ENCODE measurements at places on chromosomes 5 and 9.

DNA sequence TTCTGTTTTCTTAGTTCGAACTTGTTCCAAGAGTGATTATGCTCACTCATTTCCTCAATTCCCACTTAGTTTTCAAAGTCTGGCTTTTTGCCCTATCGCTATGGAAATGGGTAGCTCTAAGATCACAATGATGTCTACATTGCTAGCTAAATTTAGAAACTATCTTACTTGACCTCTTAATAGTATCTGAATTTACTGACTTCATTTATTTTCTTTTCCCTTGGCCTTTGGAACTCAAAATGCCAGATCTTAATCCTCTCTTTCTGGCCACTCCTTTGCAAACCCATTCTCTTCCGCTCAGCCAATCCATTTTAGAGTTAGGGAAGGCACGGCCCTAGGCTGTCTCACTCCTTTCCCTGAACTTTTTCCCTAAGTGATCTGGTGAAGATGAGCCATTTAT is 137.0 kb downstream of the FER start:
- no peak for DNase-seq

DNA sequence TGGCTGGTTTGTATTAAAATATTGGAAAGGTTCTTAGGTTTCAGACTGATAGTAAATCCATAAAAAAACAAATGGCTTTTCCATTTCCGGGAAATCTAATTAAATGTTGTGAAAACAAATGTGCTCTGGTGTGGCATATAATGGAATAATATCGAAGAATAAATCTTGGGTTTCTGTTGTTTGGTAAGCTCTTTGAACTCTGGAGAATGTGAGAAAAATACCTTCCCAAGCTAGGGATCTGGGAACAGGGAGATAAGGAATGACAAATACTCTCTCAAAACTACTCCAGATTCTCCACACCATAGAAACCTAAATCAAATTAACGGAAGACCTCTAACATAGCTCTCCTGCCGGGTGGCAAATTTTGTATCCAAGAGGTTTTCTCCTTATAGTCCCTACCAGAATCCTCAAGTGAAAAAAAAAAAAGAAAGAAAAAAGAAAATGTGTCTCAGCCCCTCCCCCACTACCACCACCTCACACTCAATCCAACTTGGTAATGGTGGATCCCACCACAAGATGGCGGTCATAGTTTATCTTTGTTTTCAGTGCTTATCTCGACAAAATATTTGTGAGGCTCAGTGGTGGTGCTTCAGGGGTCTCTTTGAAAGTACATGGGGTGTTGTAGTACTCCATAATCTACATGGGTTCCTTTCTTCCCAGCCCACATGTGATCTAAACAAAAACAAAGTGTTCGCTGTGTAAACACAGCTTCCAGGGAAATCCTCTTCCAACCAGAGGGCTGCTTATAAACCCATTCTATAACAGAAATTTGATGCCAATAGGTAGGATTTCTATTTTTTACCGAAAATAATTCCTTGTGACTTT is 54.5 kb upstream of the FST start:
- DNase-seq, result peak; percentile 6

DNA sequence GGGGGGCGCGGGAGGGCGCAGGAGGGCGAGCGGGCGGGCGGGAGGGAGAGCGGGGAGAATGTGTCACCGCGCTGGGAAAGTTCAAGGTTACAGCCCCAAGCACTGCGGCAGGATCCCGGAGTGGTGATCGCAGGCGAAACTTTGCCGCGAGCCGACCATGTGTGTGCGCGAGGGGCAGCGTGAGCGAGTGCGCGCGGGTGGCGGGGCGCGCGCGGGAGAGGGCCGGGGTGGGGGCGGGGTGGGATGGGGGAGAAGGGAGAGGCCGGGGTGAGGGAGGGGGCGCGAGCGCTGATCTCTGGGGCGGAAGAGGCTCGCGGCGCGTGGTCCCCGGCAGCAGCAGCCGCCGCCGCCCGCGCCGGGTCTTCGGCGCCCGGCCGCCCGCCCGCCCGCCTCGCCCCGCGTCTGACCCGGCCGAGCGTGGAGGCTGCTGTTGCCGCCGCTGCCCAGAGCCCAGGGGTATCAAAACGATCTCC is at the start of gene NFIB:
Gene NFIB (minus strand): TSS at position 191 of the 473 bp plus-strand sequence. CDS start 630 bp downstream, outside the sequence.
- no peak for DNase-seq

DNA sequence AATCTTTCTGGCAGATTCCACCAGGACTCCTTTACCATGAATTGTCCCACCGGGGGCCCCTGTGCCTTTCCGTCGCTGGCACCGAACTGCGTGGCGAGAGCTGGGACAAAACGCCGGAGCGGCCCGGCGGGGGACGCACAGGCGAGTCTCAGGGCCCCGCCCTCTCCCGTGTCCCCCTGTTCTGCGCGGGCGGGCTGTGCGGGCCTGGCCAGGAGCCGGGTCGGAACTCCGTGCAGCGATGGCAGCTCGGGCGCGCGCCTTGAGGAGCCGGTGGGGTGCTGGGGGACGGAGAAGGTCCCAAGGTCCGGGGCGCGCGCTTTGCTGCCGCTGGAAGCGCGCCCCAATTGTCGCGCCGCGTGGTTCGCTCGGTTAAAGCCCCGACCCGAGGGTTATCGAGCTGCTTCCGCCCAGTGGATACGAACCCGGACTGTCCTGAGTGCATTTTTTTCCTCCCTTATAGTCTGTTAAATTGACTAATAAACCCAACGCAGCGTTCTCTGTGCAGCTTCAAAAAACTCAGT is 125.3 kb downstream of the TMEM174 start:
- no peak for DNase-seq

DNA sequence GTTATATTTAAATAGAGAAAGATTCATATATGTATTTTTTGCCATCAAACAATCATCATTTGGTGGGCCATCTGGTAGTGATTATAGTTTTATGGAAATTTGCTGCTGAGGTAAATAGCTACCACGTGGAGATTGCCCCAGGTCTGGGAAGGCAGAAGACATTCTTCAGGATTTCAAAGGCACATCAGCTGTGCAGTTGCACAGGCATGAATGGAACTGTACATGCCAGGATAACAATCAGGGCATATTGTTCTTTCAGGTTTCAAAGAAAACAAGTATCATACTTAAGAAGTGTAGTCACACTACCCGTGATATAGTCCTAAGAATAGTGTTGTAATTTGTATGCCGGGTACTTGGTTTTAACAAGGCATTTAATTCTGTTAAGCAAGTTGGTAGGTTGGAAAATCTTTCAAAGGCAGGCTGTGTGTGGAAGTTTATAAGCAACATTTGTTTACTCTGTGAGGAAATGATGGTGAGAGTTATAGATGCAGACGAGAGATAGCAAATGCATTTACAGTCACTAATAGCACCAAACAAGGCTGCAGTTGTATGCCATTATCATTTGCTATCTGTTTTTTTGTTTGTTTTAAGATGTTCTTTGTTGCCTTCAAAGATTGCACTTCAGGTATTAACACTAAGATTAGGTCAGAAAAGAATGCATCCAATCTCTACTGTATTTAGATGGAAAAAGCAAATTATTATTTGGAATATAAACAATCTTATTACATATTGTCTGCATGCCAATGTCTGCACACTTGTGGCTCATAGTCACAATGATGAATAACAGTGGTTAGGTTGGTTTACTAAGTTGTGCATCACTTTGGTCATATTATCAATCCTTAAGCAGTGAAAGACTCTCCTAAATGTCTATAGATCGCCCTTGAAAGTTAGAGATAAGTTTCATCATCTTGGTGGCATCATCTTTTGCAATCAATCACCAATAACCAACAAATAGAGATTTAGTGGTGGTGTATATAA is 55.3 kb downstream of the RPS23 start:
- no peak for DNase-seq

All from activated CD4-positive, alpha-beta T cell treated with anti-CD3 and anti-CD28 coated beads for 24 hours (primary cell).